Stimulated activated CD8-positive, alpha-beta memory T cell treated with anti-CD3 and anti-CD28 coated beads, Interleukin-4, amount 100 ng/mL, for 4 hours (primary cell): ENCODE measurements at places on chromosomes 5 and 9.

GRCh38 chr5:149664083-149664482 is 66.0 kb upstream of the PPARGC1B start:
- no peak for DNase-seq

DNA sequence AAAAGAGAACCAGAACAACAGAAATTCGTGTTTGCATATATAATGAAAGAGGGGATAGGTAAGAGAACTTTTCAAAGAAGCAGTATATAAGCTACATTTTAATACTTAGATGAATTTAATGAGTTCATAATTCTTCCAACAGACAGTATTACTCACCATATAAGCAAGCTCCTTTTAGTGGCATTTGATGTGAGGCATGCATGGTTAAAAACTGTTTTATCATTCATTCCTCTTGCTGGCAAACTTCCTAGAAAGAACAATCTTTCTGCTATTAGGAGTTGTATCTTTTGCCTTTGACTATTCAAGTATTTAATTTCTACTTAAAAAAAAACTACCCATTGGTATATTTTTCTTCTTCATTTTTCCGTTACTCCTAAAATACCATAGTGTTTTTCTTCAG is 65.7 kb upstream of the EIF4EBP3 start:
- DNase-seq = no peak

DNA sequence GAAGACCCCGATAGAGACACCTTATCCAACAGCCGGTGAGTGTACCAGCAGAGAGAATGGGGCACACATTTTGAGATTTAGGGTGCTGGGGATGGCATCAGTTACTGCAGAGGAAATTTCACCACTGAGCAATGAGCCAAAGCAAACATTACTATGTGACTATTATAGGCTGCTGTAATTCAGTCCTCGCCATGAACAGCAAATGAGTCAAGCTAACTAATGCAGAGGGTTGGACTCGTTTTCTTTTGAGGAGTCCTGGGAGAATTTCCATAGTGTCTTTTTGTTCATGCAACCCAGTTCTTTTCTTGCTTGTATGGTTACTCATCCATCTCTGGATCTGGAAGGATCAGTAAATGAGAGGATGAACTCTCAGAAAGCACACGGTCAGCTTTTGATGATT is 323.8 kb downstream of the PSAT1 start:
- no peak for DNase-seq

GRCh38 chr9:110755179-110755578 is 86.6 kb downstream of the MUSK start:
- DNase-seq = no peak

DNA sequence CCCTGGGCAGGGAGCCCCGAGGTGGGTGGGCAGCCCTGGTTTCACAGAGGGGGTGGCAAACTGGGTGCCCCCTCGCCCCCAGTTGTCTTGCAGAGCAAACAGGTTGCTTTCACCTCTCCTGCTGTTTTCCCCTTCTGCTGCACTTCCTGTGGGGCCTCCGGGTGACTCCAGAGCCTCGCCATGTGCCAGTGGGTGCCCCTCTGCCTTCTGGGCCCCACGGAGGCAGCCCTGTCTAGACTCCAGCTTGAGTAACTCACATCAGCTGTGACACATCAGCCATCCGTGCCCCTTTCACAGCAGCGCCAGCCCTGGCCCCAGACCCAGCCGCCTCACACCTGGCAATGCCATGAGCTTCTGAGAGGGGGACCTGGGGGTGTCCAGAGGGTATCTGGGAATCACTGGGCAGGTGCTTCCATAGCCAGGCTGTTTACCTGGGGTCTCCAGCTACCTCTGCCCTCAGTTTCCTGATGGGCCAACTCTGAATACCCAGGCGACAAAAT is 36.9 kb downstream of the ADAMTSL2 start:
- no peak for DNase-seq

- DNase-seq = no peak
Observed at GRCh38 chr5:140398379-140398811, 3.2 kb upstream of the ANKHD1 start.

- no peak for DNase-seq
Observed at GRCh38 chr9:103082494-103082893, 87.4 kb downstream of the CYLC2 start.

DNA sequence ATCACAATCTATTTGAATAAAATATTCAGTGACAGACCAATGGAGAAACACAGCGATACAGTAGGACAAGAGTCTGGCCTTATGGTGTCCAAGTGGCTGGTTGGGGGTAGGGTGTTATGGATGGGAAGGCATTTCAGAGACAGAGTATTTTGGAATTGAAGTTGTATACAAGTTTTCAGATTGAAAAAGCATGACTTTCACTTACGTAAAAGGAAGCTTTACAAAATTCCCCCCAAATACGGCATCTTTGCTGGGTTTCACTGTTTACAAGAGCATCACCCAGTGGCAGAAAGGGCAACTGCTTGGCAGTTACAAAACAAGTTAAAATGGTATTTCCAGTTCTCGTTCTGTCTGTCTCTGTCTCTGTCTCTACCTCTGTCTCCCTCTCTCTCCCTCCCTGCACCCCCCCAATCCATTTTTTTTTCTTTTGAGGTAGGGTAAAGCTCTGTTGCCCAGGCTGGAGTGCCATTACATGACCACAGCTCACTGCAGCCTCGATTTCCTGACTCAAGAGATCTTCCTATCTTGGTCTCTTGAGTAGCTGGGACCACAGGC is 86.2 kb downstream of the PTPN3 start:
- no peak for DNase-seq

DNA sequence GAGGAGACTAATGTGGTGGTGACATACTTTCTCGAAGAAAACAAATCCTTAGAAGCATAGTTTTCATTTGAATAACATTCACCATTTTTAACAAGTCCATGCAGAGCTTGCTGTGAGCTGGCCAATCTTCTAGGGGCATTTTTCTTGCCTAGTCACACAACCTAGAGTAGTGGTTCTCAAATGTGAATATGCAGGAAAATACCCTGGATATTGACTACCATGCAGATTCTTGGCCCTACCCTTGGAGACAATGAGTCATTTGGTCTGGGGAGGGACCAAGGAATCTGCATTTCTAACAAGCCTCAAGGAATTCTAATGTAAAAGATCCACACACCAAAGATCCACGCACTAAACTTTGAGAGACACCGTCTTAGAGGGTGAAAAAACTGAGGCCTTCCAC is 23.5 kb downstream of the GDNF start:
- DNase-seq = no peak

DNA sequence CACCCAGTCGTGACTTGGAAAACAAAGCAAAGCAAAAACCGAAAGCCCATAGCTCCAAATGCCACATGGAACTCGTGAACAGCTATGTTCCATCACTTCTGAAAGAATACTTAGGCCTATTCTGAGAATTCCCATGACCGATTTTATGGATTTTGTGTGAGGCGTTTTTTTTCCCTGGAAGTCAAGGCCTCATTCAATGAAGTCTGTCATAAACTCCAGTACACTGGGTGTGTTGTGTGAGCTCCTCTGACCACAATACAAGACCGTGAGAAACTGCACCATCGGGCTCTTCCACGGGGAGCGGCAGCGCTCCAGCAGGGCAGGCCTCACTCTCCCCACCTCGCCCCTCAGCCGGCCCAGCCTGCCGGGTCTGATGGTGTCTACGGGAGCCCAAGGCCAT is 209.5 kb downstream of the FANCC start:
- no peak for DNase-seq

DNA sequence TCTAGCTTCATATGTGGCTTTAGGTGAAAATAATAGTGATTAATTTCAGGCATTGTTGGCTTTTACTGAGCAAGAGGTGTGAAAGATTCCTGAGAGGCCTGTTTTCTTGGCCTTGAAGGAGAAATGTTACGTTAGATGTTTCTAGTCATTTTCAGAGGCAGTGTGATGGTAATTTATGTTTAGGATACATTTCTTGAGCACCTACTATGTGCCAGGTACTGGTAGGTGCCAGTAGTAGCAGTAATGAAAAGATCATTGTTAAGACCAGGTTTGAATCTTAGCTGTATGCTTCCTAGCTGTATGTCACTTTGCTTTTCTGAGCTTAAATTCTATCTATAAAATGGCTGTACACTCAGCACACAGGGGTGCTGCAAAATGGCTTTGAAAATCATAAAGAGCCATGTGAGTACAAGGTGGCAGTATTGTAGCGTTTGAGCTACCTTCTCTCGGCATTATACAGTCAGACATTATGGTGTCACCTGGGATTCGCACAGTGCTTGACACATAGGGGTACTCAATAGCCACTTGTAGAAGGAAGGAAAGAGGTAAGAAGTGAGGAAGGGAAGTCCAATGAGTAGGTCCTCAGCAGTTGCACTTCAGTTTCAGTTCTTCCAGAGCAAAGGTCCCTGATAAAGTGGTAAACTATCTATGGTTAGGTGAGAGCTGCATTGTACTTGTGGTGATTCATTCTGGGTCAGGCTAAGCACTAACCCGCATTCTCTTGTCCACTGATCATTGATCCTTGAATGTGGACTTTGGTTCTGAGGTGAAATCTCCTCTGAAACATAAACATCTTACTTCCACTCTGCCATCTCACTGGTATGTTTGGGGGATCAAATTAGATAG is 166.5 kb upstream of the NR3C1 start:
- no peak for DNase-seq

- no peak for DNase-seq
Observed at GRCh38 chr5:142609142-142609541, 76.7 kb downstream of the FGF1 start.

GRCh38 chr5:88829054-88829453 is 53.9 kb downstream of the MEF2C start:
- no peak for DNase-seq
